ENCODE measurements at places on chromosomes 3 and 15.
A peak's percentile ranks its signal among the peaks of the same experiment; 100 is the strongest.

DNA sequence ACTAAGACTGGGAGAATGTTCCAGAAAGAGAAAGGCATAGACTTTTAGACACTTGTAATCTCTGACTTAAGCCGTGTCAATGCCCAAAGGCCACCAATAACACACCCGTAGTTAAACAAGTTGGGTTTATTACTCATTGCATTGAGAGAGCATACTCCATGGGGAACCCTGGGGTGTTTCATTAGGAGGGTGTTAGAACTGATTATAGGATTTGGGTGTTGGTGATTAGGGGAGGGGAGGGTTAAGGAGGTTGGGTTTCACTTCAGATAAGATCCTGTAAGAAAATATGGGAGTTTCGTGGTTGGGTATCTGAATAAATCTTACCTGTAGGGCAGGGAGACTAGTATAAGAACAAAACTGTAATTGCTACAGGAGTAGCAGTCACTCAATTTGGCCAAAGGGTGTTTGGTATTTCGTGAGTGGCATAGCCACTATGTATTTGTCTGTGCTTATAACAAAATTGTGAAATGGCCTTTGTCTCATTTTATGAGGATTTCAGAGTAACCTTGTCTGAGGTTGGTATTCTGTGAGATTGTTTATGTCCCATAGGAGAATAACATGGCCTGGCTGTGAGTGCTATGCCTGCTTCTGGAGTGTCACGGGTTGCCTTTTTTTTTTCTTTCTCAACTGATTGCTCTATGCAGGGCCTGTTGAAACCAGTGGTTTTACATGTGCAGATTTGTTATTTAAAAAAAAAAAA, 2.9 kb downstream of the HACD3 start:
- DNase-seq: no peak

- no peak for DNase-seq
Measured at GRCh38 chr3:123054931-123055330, 11.9 kb upstream of the PDIA5 start.

- no peak for DNase-seq
Measured at GRCh38 chr15:99763827-99764226, 30.6 kb upstream of the LYSMD4 start.

DNA sequence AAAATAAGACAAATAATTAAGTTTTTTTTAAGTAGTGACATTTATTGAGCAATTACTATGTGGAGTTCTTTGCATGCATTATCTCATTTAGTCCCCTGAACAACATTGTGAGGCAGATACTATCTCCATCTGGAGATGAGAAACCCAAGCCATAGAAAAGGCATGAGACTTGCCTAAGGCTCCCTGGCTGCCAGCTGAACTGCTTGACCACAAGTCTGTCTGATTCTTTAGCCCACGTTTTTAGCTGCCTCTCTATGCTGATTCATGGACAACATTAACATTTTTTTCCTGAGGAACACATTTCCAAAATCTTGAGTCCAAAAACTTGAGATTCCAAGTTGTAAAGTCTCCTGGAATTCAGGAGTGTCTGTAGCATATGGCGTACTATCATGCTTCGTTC, 263.6 kb upstream of the GOLGA6L4 start:
- no peak for DNase-seq

- DNase-seq: no peak
Measured at GRCh38 chr3:13006216-13006990, 66.8 kb downstream of the IQSEC1 start.

DNA sequence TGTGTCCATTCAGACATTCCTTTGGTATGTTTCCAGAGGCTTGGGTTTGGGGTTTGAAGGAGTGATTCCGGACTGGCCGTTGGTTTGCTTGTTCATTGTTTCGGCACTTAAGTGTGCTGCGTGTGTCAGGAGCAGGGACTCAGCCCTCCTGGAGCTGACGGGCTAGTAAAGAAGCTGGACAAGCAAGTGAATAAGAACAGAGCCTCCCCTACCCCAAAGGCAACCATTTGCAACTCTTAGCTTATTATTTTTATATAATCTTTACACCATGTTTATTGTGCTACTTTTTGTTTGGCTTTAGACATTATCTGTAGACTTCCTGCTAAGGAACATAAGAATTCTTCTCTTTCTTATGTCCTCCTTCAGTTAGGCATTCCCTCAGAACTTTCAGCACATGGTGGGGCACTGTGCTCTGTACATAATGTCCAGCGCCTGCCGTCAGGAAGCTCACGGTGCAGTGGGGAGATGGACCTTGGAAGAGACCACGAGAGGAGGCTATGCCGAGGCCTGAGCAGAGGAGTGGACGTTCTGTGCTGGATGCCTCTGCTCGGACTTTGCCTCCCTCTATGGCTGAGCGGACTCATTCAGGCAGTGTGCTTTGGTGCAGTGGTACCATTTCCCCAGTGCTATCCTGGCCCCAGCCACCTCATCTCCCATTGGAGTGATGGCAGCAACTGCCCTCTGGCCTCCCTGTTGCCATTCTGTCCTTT, 65.4 kb downstream of the EEFSEC start:
- no peak for DNase-seq

GRCh38 chr3:120554812-120555606, 41.1 kb upstream of the NDUFB4 start:
- no peak for DNase-seq

GRCh38 chr3:161069511-161070251, 35.5 kb downstream of the B3GALNT1 start:
- DNase-seq: peak; percentile 18

GRCh38 chr15:97652041-97652440, 308.5 kb upstream of the ARRDC4 start:
- no peak for DNase-seq

- no peak for DNase-seq
Measured at GRCh38 chr15:64985366-64986033, 4.2 kb downstream of the SPG21 start.

DNA sequence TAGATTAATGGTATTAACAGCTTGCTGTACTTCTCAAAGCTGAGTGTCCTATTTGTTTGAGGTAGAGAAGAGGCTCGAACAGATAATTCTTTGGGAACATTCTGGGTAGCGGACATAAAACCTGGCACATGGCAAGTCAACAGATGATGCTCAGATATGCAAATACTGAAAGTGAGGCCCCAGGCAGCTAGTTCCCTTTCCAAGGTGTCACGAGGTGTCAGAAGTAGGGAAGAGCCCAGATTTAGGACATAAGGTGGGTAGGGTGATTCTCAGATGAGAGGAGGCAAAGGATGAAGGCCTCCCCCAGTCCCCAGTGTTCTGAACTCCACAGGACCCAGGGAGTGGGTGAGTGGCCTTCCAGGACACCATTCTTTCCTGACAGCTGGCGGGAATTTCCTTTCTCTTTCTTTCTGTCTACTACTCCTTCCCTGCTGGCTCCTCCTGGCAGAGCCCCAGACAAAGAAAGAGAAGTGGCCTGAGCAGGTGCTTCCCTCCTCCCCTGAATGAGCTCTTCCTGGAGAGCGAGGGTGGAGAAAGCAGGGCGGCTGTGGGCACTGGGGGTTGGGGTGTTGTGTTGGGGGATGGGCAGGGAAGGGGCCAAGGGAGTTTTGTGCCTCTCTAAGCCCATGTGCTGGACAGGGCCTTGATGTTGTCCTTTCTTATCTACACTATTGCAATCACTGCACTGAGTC, 87.5 kb downstream of the CORO2B start:
- no peak for DNase-seq

GRCh38 chr3:45084820-45085816, 59.0 kb downstream of the CLEC3B start:
- DNase-seq: peak; percentile 41

DNA sequence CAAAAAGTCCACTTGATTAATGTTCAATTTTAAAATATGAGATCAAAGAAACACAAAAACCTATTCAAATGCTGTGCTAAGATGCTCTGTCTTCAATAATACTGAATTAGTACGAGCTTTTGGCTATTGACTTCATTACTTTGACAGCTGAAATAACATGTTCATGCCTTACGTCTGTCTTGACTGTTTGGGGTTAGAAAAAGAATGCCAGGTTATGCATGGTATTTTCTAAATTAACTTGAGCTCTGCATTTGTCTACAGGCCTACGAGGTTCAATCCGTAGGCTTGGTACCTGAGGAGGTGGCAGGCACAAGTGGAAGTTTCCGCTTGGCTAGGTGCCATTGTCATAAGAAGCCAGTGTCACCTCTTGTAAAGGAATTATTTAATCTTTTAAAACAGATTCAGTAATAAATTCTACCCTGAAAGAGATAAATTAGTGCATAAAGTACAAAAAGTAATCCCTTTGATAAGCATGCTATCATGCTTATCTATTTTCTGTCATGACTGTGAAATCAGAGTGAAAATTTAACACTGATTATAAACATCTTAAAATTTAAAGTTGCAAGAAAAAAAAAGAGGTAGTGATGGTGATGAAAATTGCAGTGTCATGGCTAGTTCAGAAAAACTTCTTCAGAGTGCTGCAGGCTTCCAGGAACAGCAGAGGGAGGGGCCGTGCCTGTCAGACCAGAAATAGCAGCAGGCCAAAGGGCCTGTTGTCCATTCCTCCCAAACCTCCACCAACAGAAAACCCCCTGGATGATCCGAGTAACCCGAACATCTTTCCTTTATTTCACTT, 115.7 kb downstream of the ARRDC4 start:
- DNase-seq: no peak

- DNase-seq: no peak
Measured at GRCh38 chr3:175731543-175731942, 872.4 kb downstream of the NAALADL2 start.

- DNase-seq: no peak
Measured at GRCh38 chr3:48446043-48446424, 503 bp upstream of the ATRIP start.

- DNase-seq: no peak
Measured at GRCh38 chr3:43892526-43892925, 201.8 kb downstream of the ABHD5 start.

GRCh38 chr15:90558171-90558573, 28.4 kb downstream of the CRTC3 start:
- DNase-seq: no peak

DNA sequence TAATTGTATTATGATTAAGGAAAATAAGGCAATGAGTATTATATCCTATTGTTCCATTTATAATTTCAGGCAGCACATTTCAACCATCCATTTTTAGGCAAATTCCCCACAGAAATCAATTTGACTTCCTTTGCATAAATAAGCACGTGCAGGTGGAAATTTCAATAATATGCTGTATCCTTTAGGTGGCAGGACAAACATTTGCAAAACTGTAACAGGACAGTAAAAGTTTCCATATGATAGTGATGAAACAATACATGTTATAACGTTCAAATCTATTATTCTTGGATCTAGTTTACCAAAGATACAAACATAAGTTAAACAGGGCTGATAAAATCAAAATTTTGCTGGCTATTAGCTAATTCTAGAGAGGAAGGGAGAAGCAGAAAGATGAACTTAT, 8.5 kb downstream of the UACA start:
- DNase-seq: no peak

GRCh38 chr15:67411486-67411885, 109.4 kb upstream of the C15orf61 start:
- no peak for DNase-seq

DNA sequence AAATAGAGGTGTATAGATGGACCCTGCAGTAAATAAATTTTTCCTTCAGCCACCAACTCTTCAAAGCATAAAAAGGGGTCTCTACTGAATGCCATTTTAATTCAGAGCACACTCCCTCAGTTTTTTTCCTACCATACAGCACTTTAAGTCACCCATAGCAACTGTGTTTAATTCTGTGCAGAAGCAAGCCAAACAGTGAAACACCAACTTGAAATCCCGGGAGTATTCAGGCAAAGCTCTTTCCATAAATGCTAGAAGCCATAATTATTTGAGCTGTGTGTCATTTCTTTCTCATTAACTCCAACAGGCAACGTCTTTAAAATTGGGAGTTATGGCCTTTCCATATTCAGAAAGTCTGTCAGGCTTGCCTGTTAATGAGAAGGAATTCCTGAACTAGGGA, 562.1 kb downstream of the GRM7 start:
- no peak for DNase-seq

- DNase-seq: no peak
Measured at GRCh38 chr3:196931828-196932587, 10.3 kb downstream of the NCBP2 start.

GRCh38 chr3:75237477-75237876, 426.7 kb upstream of the FRG2C start:
- DNase-seq: no peak

GRCh38 chr15:78182336-78182700, 33.2 kb downstream of the IDH3A start:
- no peak for DNase-seq

- no peak for DNase-seq
Measured at GRCh38 chr3:38114052-38114874, 22.7 kb downstream of the ACAA1 start.

- peak; percentile 41 for DNase-seq
Measured at GRCh38 chr3:11379238-11379823, 107.1 kb downstream of the ATG7 start.

DNA sequence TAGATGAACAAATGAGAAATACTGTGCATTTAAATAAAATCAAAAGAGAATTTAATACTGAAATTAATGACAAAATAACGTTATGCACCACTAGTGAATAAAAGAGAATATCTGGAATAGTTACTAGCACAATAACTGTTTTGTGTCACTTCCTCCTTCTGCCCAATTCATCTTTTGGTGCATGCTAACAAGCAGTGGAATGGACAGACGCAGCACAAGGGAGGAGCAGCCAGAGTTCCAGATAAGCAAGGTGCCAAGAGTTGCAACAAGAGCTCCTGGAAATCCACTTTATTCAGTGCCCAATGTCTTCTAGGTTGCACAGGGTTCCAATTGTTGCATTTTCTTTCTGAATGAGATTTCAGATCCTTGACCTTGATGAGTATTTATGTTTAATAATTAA, 66.5 kb upstream of the PLXND1 start:
- DNase-seq: no peak

DNA sequence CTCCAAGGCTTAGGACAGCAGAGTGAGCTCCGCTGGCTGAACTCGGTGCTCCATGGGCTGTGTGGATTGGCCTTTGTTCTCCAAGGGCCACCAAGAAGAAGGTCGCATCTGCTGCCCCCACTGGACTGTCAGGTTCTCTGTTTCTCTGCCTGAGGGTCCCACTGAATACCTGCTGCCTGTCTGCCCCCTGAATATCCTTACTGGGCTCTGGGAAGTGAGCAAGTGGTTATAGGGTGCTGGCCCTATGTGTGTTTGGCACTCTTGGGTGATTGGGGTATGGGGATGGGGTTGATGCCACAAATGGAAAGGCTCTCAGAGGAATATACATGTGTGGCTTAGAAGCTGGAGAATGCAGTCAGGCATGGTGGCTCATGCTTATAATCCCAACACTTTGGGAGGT, 82.3 kb downstream of the THSD4 start:
- DNase-seq: no peak

GRCh38 chr3:186042521-186043202, 66.2 kb downstream of the ETV5 start:
- DNase-seq: no peak

Measured in HTR-8/SVneo (cell line).